Kasumi-1 (cell line): ENCODE measurements at places on chromosomes 11 and 22.

- peak; percentile 42 for DNase-seq
Observed at GRCh38 chr11:11036848-11037732, 179.2 kb upstream of the ZBED5 start.

- no peak for DNase-seq
Observed at GRCh38 chr22:49366437-49366836, 461.2 kb downstream of the BRD1 start.

DNA sequence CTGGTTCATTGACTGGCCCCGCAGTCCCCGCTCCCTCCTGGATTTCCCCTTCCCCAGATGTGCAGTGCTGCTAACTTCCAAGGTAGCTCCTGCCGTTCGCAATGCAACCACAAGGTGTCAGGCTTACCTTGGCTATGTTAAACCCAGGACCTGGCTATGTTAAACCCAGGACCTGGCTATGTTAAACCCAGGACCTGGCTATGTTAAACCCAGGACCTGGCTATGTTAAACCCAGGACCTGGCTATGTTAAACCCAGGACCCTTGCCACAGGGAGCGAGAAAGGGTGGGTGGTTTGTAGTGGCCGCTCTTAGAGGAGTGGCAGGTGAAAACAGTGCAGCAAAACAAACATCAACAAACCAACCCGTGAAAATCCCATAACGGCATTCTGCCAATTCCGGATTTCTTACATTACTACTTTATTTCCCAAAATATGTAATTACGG is 2.9 kb upstream of the ADAMTS8 start:
- peak; percentile 68 for DNase-seq

DNA sequence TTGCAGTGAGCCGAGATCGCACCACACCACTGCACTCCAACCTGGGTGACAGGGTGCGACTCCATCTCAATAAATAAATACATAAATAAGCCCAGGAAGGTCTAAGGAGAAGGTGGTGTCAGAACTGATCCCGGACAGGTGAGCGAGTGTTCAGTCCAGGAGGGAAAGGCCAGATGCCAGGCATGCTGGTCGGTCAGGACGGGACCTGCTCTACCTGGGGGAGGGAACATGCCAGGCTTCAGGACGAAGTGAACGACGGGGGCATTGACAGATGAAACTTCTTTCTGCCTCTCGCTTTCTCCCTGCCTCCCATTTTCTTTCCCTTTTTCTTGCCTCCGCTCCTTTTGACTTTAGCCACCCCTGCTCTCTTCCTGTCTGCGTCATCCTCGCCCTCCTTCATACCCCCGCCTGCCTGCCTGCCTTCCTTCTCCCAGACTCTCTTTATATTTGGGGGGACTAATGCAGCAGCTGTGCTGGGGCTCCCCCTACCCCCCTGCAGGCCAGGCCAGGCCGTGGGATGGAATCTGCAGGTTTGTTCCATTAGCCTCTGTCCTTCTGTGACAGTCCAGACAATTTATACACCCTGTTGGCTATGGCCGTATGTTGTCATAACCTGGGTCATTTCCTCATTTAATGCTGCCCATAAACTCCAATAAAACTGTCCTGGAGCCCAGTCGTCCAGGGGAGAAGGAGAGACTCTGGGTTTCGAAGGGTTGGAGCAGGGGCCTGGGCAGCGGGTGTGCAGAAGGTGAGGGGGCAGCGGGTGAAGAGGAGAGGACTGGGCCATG is 209.2 kb upstream of the TBCEL start:
- no peak for DNase-seq

DNA sequence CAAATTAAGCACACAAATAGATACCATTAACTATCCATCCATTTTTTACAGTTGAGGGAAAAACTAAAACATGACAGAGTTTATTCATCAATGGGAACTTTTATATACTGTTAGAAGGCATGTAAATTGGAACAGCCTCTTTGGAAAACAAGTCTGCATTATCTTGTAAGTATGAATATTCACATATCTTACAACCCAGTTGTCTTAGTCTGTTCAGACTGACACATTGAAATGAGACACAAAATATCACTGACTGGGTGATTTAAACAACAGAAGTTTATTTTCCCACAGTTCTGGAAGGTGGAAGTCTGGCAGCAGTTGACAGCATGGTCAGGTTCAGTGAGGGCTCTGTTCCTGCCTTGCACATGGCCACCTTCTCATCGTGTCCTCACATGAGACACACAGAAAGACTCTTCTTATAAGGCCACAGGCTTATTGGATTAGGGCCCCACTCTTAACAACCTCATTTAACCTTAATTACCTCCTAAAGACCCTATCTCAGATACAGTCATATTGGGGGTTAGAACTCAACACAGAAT is 5.4 kb upstream of the EIF3F start:
- DNase-seq: no peak

- DNase-seq: no peak
Observed at GRCh38 chr11:11740836-11741235, 100.9 kb upstream of the USP47 start.

GRCh38 chr11:1817000-1817399 is 17.8 kb upstream of the SYT8 start:
- DNase-seq: no peak

DNA sequence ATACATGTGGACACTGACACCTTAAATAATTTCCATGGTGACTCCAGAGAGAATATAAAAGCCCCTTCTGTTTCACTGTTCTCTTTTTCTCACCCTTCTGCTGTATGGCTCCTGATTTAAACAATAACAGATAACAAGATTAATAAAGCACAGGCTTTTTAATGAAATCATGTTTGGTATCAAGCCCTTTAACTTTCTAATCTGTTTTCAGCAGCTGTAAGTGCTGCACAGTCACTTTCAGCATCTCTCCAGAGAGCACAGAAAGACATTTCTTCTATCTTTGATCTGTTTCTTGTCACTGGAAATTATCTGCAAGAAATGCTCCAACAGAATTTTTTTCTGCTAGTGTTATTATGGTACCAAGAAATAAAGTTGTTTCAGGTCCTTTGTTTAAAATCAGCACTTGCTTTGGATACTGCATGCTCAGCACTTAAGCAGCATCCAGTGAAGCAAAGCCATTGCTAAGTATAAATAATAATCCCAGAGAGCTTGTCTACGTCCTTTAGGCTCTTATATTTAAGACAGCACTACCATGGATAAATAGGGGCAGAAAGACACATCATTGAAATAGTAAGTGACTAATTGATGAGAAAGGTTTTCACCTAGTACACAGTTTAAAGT is 134.2 kb upstream of the CARD18 start:
- DNase-seq: no peak

DNA sequence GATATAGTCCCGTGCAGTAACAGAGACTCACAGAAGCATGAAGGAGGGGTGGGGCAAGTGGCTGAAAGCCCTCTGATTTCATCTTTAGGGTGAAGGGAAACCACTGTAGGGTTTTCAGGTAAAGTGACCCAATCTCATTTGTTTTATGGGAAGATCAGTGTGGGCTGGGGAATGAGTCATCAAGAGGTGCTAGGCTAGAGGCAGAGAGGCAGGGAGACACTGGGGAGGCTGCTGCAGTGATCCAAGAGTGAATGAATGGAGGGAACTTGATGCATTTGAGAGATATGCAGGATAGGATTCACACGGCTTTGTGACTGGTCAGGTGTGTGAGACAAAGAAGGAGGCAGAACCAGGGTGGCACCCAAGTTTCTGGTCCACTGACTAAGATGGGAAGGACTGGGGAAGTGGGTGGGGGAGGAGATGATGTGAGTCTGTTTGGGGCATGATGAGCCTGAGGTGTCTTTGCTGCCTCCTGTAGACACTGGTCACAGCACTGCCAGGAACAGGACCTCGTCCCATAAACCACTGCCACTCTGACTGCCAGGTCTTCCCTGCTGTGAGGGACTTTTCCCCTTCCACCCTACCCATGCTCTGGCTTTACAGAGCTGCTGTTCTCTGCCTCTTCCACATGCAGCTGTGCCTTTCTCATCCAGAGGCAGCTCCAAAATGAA is 239.0 kb downstream of the TENM4 start:
- DNase-seq: no peak

DNA sequence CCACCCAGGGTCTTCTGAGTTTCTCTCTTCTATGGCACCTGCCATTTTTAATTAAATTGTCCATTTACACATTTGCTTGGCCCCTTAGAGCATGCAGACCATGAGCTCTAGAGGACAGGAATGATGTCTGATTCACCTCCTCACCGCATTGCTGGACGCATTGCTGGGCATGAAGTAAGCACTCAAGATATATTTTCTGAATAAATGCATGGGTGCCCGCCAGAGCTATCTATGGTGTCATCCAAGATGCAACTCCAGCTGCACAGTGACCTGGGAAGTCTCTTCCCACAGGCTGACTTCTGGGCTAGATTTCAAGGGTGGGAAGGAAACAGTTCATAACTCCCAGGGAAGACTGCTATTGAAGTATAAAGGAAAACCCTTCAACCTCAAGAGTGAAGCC is 66.6 kb upstream of the ASPHD2 start:
- DNase-seq: no peak
